ENCODE measurements at places on chromosomes 5 and 9.

GRCh38 chr9:100602342-100602801 lies 24.5 kb downstream of the CAVIN4 start:
- no peak for DNase-seq

- no peak for DNase-seq
Observed at GRCh38 chr9:71737455-71737854, 30.9 kb downstream of the CEMIP2 start.

DNA sequence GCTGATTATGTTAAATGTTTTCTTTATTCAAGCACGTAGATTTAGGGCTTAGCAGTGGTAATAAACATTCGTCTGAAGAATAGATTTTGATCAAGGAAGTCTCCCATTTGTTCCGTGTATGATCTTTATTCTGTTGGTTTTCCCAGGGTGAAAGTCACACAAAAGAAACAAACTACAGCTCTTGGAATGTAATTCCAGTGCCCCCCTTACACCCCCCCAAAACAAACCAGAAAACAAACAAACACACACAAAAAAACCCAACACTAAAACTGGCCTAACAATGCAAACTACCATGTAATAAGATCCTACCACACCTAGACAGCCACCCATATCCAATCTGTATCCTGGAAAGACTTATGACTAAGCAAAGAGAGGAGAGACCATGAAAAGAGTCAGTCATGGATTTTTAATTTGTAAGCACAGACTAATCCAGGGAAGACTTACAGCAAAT lies 196.2 kb upstream of the ELL2 start:
- DNase-seq, result no peak

DNA sequence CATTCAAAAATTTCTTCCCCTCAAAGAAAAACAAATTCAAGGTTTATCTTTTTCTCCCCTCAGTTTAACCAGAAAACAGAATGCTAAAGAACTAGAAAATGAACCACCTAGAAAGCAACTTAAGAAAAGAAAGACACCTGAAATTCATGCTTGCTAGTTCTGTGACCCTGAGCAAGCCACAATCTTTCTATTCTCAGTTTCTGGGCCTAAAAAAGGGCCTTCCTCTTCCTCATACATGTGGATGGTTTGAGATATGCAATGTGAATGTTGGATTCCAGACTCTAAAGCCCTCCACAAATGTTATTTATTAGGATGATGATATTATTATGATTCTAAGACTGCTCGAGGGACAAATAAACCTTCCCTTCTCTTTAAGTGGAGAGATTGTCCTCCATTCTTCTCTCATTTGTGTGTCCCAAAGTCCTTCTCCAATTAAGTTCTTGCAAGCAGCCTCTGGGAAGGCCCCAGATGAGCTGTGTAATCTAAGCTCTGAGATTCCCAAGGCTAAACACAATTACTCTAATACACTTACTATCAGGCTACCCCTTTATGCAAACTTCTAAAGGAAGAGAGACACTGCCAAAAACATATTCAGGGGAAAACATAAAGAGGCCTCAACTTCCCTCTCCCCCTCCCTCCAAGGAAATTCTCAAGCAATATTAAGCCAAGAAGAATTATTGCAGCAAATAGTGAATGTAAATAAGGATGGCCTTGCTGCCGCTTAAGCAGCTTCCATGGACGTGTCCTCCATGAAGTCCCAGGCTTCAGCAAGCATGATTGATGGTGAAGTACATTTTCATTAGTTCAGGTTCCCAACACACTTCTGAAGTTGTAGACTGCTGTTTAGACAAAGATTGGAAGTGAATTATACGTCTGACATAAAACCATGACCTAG lies 80.2 kb downstream of the PRKACG start:
- DNase-seq, result no peak

DNA sequence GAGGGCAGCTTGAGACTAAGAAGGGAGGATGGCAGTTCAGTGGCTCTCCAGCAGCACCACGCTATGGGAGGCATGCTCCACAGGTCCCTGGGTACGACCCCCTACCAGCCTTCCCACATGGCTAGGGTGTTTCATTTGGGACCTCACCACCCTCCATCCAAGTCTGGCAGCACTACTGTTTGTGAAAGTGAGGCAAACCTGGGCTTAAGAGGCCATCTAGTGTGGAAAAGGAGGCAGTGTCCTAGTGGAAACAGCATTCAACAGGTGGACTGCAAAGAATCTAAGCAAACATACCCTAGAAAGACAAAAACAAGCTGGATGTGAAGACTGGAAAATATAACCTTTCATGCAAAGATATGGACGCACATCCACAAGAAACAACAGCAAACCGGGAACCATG lies 4.8 kb upstream of the C5orf47 start:
- no peak for DNase-seq

GRCh38 chr5:12013351-12013750 lies 109.1 kb upstream of the CTNND2 start:
- DNase-seq, result no peak

- DNase-seq, result no peak
Observed at GRCh38 chr9:79945016-79945415, 373.3 kb downstream of the TLE4 start.

DNA sequence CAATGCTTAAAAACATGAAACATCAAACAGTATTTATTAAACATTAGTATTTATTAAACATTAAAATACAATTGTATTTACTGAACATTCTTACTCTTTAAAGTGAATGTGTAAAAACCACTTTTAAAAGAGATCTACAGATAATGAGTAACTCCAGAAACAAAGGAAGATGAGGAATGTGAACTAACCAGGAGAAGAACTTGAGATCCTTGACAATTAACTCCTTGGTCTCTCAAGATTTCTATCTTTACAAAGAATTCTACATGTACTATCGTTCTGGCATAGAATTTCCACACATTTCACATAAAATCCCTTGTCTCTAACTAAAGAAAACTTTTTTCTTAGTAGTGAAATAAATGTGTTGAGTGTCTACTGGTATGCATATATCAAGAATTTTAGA lies 28.7 kb upstream of the IFNE start:
- DNase-seq, result no peak

- DNase-seq, result no peak
Observed at GRCh38 chr5:68823301-68823700, 270.5 kb upstream of the SLC30A5 start.

DNA sequence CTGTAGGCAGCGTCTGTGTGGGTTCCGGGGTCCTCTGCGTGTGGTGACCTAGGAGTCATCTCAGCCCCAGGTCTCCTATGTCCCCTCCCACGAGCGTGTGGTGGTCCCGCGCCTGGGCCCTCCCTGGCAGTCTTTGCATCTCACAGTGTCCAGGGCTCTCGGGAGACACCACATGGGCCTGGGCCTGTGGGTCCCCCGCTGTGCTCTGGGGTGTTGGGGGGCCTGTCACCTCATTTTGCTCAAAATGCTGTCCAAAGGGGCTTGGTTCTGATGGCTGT lies 27.1 kb downstream of the CEP72 start:
- no peak for DNase-seq

DNA sequence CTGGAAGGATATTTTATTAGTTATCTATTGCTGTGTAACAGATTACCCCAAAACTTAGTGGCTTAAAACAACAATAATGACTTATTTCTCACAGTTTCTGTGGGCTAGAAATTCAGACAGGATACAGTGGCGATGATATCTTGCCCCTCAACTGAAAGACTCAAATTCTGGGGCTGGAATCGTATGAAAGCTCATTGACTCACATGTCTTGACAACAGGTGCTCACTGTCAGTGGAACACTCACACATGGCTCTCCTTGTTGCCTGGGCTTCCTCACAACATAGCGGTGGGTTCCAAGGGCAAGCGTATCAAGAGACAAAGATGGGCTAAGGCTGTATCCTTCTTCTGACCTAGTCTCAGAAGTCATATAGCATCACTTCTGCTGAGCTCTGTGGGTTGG lies 3.7 kb upstream of the GNPDA1 start:
- no peak for DNase-seq

GRCh38 chr5:2388571-2388970 lies 362.9 kb downstream of the IRX2 start:
- DNase-seq, result no peak

GRCh38 chr5:131268758-131269370 lies 5.0 kb downstream of the CDC42SE2 start:
- DNase-seq, result no peak

GRCh38 chr5:138149530-138149929 lies 10.3 kb upstream of the NME5 start:
- DNase-seq, result no peak

DNA sequence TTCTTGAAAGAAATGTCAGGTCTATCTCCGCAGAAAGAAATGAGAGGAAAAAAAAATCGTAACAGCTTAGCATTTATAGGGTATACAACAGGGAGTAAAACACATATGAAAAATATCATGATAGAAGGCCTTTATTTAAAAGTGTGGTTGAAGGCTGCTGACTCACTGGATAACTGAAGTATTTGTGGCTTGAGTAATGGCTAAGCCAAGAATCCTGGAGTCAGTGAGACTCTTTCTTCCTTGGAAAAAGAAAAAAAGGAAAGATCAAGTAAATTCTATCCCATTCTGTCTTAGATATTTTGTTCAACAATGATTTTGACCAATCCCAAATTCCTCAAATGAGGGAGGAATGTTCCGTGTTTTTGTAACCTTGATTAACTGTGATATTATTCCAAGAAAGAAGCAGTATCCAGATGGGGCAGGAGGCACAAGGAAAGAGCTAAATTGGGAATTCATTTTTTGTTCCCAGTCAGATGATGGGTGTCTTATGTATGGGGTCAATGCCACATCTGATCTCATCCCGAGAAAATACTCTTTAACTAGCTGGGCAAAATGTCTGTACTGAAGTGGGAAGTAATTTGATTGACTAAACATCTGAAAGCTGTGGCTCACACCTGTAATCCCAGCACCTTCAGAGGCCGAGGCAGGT lies 64.3 kb upstream of the MYO10 start:
- DNase-seq, result no peak

DNA sequence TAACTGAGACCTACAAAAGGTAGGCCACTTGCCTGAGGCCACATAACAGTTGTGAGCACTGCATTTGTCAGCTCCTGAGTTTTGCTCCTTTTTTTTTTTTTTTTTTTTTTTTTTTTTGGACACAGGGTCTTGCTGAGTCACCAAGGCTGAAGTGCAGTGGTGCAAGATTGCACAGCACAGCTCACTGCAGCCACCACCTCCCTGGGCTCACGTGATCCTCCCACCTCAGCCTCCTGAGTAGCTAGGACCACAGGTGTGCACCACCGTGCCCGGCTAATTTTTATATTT lies 37.1 kb downstream of the LAMC3 start:
- no peak for DNase-seq

DNA sequence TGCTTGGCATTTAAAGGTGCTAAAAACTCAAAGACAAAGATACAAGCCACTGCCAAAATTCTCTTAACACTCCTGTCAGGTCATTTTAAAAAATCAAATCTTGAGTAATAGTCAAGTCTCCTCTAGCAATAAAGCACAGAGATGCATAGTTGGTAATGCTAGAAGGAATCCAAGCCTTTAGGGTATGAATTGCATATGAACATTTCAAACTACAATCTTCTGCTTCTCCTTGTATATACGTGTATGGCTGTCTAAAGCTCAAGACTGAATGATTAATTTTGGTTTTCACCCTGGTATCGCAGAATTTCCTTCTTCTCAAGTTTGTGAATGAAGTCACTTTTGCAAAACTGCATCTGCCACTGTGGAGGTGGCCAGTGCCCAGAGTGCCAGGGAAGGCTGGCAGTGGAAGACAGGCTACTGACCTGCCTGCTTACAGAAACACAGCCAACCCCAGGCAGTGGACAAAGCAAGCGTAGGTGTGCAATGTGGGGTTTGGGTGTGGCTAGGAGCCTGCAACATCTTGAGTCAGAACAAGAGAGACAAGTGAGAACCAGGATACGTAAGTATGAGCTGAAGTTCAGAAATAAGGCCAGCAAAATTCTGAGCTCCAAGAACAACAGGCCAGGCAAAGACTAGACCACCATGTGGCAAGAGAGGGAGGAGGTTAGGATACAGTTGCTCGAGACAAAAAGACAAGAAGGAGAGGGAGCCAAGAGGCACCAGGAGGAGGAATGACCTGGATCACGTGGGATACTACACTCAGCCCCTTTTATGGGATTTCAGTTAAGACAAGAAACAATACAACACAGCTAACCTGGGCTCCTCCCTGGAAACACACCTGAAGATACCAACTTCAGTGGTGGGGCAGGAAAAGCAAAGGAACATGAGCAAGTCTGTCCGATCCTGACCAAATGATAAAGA lies 22.6 kb downstream of the MYO10 start:
- DNase-seq, result no peak

DNA sequence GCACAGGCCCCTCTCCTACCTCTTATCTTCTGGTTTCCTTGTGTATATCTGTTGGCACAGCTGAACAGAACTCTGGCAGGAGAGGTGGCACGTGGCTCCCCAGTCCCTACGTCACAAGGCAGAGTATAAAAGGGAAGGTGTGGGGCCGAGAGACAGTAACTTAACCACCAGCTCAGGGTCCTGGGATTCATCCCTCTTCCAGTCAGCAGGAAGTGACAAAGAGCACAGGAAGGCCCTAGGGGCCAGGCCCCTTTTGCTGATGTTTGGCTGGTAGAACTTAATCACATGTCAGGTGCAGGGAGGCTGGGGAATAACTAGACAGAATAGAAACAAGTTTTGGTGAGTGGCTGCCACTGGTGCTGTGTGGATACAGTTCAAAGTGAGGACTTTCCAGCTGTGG lies 4.5 kb upstream of the ICE1 start:
- no peak for DNase-seq

- DNase-seq, result no peak
Observed at GRCh38 chr9:111646417-111646816, 15.0 kb upstream of the GNG10 start.

DNA sequence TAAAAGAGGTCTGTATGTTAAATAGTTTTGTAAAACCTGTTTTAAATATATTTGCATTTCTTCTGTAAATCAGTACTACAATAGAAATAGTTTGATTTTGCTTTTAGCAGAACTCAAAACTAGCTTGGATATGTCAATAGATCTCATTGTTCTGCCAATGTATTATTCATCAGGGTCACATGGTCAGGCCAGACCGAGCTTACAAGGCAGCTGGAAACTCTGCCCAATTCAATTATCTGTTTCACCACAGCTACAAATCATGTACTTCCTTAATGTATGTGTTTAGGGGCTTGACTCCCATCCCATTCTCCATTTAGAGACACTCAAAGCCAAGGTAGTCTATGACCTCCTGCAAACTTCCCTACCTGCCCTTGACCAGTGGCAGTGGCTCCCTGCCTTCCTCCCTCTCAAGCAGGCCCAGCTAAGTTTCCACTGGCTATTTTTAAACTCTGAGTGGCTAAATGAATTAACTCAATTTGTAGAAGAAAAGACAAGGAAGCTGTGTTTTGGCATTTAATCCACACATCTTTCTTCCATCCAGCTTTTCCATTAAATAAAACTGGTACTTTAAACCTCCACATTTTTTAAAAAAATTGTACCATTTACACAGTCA lies 46.4 kb upstream of the SELENOP start:
- DNase-seq, result no peak

DNA sequence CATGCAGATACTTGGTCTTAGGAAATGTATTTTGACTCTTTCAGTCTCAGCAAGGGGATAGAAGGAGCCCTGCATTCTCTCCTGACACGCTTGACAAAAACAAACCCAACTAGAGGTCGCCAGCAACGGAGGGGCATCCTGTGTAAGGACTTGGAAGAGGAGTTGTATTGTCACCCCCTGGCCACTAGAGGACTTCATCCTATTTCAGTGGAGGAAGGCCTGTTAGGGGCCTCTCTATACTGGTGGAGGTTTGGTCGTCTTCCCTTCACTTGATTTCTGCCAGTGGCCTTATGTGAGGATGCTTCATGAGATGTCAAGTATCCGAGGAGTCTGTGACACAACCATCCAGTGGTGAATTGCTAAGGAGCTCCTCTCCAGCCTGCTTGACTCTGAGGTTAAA lies 122.8 kb upstream of the STC2 start:
- no peak for DNase-seq

All from CD4-positive, alpha-beta T cell treated with Interleukin-6 at 100 ng/mL for 8 hours (primary cell).